ENCODE measurements at places on chromosomes 3 and 15. TPM values are rescaled to one million over a fixed set of nuclear protein-coding genes. Genes with fewer than 3 reads are reported as not detected.

Gene LTK
- 0.20 TPM for total RNA-seq

GRCh38 chr3:193980905-193981304 is 155.0 kb upstream of the HES1 start:
- DNase-seq: no peak

GRCh38 chr3:171936191-171936841 is 93.2 kb downstream of the TMEM212 start:
- DNase-seq: no peak

- no peak for DNase-seq
Measured at GRCh38 chr15:30990036-30990435, 1.4 kb downstream of the MTMR10 start.

DNA sequence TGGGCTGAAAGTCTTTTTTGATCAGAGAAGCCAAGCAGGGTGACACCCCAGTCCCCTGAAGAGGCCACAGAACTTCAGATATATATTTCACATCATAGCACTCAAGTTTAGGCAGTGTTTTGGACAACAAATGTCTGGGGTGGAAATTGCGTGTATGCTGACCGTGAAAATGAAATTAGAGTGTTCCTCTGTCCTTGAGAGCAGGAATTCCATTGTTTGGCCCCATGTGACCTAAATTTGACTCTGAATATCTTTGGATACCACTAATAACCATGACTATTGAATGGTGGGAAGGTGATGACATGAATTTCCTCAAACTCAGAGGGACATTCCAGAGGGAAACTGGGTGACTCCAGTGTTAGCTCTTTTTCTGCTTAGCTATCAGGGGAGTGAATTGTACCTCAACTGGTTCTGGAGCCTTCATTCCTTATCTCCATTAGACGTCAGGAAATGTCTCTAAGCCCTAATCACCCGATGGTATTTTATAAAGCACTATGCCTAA is 263.5 kb upstream of the RASGRP1 start:
- no peak for DNase-seq

DNA sequence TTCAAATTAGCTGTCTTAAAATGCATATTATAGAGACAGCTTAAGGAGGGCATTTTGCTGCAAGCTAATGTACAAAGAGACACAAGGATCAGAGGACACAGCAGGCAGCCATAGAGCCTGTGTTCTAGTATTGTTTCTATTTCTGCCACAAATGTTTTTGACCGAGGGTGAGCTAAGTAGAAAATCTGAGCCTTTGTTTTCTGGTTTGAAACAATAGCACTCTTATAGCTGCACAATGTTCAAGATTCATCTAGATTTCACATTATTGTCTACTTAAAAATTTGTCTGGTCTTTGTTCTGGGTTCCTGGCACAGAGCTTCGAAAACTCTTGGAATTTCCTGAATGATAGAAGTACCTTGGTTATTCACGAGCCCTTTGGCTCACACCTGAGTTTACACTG is 40.0 kb upstream of the TUSC7 start:
- no peak for DNase-seq

Measured in spinal cord (tissue), 10 donors.